ENCODE measurements at places on chromosomes 1 and 21.

- no peak for DNase-seq
These were observed 10.3 kb downstream of the NBL1 start for GRCh38 chr1:19654386-19654785.

- DNase-seq = no peak
These were observed 9.5 kb downstream of the DENND2D start for GRCh38 chr1:111190931-111191451.

DNA sequence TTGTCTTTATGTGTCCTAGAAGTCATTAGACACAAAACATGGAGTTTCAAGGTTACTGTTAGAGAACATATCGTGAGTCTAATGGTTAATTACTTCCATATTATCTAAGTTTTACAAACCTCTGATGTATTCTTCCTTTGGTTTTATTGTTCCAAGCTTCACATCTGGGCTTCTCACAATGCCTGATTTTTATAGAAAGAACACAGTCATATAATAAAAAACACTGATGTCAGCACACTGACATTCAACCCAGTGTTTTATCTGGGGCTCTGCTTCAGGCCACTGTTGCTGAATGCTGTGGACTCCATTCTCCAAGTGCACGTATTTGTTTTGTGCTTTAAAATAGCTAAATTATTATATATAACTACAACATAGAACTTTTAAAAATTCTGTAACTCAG, 232.9 kb downstream of the SMYD3 start:
- no peak for DNase-seq

DNA sequence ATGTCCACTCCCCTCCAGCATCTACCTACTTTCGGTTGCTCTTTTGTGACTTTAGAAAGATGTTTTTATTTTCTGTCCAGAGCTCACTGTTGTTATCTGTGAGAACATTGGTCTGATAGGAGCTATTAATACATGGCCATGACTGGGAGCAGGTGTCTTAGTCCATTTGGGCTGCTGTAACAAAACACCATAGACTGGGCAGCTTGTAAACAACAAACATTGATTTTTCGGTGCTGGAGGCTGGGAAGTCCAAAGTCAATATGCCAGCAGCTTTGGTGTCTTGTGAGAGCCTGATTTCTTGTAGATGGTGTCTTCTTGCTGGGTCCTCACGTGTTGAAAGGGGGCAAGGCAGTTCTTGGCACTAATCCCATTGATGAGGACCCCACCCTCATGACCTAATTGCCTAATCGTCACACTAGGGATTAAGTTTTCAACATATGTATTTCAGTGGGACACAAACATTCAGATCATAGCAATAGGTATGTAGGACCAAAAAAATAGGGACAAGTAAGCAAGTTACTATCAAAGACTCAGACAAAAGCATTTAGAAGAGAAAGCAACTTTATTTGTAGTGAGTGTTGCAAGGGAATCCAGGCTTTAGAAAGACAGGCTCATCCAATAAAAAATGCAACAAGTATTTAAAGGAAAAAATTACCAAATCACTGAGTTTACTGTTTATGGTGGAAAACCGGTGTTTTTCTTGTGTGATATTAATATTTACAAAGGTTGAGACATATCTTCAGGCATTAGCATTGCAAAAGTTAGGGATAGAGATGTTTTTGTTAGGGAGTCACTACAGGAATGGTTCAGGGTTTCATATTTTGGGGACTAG, 55.2 kb upstream of the WDR26 start:
- no peak for DNase-seq

GRCh38 chr1:172135978-172136610, 284.4 kb upstream of the C1orf105 start:
- no peak for DNase-seq

- no peak for DNase-seq
These were observed 404.8 kb downstream of the DUSP10 start for GRCh38 chr1:221337106-221337505.

DNA sequence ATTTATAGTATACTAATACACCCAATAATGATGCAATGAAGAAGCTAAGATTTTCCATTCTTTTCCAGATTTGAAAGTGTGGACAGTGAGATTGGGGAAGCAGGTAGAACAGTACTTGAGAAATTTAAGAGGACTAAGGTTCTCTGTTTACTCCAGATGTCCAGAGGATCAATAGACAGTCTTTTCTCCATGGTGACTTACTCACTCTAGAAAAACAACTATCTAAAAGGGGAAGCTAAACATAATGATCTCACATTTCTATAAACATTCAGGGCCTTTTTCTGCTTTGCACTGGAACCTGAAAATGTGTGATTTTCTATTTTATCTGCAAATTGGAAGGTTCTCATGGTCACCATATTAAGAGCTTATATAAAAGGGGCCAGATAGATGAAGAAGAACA, 93.9 kb upstream of the ZBTB18 start:
- DNase-seq = no peak

GRCh38 chr1:204459706-204460105, 34.9 kb downstream of the PIK3C2B start:
- DNase-seq = no peak

DNA sequence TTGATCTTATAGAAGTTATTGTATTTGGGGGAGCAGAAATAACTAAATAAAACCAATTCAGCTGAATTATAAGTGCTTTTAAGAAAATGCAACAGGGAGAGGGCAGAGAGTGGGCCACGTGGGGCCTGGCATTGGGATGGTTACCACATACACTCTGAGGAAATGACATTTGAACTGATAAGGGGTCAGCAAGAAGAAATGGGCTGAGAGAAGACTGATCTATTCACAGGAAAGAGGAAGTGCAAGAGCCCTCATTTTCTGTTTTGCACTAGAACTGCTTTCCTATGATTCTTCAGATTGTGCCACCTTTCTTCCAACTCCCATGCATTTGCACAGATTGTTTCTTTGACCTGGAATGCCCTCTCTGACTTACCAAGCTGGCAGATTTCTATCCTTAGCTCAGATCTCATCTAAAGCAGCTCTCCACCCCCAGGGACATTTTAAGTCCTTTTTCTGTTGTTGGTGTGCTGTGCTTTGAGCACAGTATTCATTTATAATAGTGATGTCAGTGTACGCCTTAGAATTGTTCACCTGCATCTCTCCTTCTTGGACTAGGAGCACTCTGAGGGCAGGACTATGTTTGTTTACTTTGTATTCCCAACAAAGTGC, 115.9 kb downstream of the FGGY start:
- DNase-seq = no peak

DNA sequence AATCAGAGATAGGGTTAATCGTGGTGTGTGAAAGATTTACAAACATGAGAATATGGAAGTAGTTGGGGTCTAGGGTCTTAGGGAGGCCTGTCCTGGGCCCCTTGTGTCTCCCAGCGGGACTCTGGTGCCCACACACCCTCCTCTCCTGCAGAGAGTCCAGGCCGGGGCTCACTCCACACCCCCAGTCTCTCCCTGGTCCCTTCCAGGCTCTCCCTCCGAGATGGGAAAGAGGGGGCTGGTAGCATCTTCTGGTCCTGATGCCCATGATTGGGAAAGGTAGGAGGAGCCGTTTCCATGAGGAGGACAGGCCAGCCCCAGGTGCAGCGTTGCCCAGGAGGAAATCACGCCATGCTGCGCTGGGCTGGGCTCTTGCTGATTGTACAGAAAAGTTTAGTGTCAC, 26.6 kb downstream of the PCNT start:
- DNase-seq = no peak

- DNase-seq = no peak
These were observed 101.5 kb downstream of the DDX20 start for GRCh38 chr1:111857194-111857651.

- DNase-seq = no peak
These were observed 3.6 kb downstream of the ETS2 start for GRCh38 chr21:38809198-38809878.

- no peak for DNase-seq
These were observed 621.9 kb downstream of the NPHP4 start for GRCh38 chr1:5370311-5370710.

DNA sequence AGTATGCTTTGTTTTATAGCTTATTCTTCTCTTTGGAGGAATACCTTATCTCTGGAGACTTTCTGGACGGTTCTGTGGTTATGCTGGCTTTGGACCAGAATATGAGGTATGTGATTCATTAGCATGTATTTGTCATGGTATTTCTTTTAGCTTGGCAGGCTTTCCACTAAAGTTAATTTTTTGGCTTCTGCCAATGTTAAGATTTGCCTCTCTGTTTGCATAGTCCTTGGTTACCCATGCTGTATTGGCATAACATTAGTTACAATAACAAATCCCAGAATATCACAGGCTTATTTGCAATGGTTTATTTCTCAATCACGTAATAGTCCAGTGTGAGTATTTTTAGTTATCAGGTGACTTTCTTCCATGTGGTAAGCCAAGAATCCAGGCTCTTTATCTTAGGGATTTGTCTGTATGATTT, 9.7 kb downstream of the ZMPSTE24 start:
- DNase-seq = no peak
